ENCODE measurements at places on chromosomes 12 and 14.
A peak's percentile ranks its signal among the peaks of the same experiment; 100 is the strongest.

GRCh38 chr14:49865431-49865859, 12.9 kb upstream of the NEMF start:
- peak; percentile 73 for DNase-seq

DNA sequence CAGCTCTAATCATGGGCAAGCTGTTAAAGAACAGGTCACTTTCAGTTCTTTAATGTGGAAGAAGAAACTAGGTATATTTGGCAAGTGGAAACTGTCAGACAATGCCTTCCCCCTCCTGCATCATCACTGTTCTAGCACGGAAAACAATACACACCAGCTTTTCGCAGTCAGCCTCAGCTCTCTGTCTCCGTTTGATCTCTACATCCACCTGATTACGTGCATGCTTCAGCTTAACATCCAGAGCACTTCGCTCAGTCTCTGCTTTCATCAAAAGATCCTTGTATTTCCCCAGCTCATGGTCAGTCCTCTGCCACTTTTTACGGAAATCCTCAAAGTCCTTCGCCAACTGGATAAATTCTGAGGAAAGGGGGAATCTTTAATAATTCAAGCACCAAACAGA, 19.0 kb downstream of the RACGAP1 start:
- DNase-seq: no peak

GRCh38 chr14:49687942-49688700, at the start of gene POLE2:
Gene POLE2 (minus strand): TSS chr14:49688214. CDS start chr14:49688203, 11 bp downstream.
- DNase-seq: peak; percentile 64

DNA sequence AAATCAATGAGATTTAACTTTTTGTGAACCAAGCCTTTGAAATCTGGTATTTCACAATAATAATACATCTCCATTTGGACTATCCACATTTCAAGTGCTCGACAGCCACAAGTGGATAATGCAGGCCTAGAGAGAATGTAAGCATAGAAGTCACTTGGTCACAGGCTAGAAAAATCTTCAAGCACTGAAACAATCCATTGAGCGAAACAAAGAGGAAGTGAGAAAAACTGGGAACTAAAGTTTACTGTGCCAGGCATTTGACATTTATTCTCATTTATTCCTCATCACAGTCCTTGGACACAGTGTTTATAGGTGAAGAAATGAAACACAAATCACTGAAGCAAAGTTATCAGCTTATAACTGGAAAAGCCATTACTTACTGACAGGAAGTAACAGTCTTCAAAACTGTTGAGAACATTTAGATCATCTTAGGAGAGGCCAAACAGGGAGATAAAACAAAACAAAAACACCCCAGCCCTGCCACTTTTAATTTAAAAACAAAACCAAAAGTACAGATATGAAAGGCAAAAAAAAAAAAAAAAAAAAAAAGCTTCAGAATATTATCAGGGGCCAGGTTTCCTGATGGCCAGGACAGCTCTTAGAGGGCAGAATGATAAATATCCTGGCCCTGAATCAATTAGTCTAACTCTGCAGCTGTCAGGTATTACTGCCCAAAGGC, 29.2 kb downstream of the GNS start:
- no peak for DNase-seq

DNA sequence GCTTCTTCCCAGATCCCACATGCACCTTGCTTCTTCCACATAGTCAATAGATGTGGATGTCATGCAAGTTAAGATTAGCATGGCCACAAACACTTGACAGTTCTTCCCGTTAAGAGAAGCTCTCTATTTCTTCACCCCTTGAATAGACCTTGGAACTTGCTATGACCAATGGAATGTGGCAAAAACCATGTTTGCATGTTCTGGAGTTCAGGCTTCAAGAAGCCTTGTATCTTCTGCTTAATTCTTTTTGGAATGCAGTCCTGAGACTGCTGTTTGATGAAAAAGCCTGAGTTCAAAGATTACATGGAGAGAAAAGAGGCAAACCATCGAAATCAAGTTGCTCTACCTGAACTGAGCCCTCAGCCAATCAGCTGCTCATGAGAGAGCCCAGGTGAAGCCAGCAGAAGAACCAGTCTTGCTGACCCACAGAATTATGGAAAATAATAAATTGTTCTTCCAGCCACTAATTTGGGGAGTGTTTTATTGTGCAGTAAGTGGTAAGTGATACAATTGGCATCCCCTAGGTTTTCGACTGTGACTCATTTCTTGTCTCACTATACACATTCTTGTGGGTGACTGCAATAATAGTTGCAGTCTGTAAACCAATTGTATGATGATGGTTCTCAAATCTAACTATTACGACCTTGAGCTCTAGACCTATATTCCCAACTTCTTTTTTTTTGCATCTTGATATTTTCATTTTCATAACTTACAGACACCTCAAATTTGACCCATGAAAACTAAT, 12.6 kb downstream of the RASSF9 start:
- peak; percentile 92 for DNase-seq

GRCh38 chr14:67270145-67270753, 29.0 kb downstream of the PALS1 start:
- DNase-seq: peak; percentile 28

GRCh38 chr12:42987216-42987650, 397.7 kb upstream of the PRICKLE1 start:
- peak; percentile 67 for DNase-seq

DNA sequence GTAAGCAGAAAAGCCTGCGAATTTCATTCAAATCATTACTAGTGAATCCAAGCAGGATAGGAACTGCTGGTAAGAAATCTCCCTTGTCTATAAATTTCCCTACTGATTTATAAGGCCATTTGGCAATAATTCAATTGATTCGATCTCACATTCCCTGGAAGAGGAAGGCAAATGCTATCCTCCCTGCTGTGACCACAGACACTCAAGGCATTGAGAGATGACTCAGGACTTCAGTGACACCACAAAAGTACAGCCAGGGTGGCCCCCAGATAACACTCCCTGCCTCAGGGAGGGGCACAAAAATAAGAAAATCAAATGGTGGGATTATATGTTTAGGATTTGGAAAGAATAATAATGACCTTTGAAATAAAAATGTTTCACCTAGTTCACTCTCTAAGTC, 162.7 kb downstream of the GRIP1 start:
- DNase-seq: peak; percentile 78

- peak; percentile 80 for DNase-seq
Measured at GRCh38 chr12:26028953-26029735, 70.7 kb downstream of the RASSF8 start.

DNA sequence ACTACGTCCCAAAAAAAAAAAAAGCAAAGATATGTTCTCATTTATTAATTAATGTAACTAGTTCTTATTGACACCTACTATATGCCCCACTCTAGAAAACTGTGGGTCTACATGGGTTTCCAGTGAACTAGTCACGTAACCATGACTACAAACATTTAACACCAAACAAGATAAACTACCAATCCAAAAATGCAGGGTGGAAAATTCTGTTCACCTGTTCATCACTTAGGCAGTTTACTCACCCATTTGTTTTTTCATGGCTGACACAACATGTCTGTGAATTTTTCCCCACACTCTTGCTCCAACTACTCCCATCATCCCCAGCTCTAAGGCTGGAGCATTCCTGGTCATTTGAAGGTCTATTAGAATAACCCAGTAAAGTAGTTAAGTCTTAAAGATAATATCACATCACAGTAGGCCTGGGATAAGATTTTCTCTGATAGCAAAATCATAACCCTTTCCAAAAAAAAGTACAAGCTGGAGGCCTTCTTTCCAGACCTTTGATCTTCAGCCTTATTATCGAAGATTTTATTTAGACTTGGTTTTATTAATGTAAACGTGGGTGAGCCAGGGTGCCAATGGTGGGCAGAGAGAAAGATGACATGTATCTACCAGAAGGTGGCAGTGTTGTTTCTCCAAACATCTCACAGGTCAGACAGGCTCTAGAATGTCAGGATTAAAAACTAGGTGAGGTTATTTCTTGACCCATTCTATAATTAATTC, 61.6 kb upstream of the DAAM1 start:
- peak; percentile 51 for DNase-seq

DNA sequence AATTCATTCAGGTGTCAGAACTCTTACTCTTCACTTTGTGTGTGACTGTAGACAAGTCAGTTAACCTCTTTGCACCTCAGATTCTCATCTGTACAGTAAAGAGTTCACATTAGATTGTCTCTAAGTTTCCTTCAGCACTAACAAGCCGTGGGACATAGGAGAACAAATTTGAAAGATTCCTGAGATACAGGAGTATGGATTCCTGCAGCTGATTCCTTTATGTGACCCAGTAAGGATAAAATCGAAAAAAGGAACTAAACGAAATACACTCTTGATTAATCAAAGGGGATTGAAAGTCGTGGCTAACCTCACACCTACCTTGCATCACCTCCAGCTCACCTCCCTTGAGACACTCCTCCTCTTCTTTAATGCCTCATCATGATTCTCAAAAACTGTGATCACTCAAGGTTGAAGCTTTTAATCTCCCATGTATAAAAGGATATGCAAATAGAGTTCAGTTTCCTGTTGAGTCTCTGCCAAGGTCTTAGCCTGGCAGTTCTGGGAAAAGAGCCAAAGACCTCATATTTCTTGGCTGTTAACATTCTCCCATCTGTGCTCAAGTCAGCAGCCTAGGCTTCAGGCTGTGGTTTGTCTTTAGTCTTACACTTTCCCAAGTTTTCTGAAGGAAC, 156.6 kb downstream of the DAD1 start:
- DNase-seq: peak; percentile 96

GRCh38 chr12:53761306-53761705, 9.5 kb upstream of the CISTR start:
- no peak for DNase-seq

GRCh38 chr12:80317307-80317706, 126.7 kb upstream of the PTPRQ start:
- DNase-seq: no peak

DNA sequence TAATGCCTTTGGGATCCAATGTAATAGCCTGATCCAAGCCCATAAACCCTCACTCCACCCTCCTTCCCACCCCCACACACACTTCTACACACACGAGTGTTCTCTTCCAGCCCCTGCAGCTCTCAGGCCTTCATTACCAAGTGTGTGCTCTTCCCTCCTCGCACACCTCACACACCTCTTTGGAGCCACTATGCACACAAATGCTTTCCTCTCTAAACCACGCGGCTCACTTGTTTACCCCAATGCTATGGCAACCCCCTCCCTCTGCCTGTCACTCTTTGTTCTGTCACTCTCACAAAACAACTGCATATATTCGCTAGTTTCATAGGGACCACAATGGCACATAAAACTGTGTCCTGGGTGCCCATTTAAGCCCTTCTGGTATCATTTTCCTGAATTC, 35.1 kb downstream of the PPP2R5E start:
- no peak for DNase-seq

DNA sequence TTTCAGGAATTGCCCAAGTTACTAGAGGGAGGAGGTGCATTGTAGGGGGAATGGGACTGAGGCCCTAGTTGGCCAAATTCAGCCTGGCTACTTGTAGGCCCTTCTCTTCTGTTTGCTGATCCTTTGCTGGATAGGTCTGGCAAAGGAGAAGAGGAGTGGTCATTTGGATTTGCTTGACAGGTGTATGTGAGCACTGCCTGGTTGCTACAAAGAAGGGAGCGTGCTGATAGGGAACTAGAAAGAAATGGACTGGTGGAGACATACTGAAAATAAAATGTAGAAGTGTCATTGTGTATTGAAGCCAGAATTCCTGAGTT, 3.6 kb downstream of the PSMA6 start:
- DNase-seq: no peak
